HT-29 (cell line): ENCODE measurements at places on chromosomes 7 and 10.

- DNase-seq = peak; percentile 44
Observed at GRCh38 chr10:986137-986825, 2.0 kb upstream of the GTPBP4 start.

- DNase-seq = no peak
Observed at GRCh38 chr7:42381161-42381560, 144.2 kb upstream of the GLI3 start.

DNA sequence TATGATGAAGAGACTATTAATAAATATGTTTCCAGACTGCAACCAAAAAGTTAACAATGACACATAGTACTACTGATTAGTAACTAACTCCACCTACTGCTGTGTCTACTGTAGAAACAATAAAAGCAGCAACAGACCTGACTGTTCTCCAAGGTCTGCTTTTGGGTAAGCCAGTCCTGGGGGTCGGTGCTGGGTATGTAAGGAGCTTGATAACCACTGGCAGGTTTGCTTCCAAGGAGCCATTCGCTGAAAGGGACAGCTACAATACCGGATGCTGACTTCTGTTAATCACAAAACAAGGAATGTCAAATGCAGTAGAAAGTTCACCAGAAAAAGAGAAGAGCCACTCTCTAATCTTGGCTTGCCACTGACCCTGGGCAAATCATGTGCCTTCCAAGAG lies 17.7 kb downstream of the NCOA4 start:
- DNase-seq = no peak

DNA sequence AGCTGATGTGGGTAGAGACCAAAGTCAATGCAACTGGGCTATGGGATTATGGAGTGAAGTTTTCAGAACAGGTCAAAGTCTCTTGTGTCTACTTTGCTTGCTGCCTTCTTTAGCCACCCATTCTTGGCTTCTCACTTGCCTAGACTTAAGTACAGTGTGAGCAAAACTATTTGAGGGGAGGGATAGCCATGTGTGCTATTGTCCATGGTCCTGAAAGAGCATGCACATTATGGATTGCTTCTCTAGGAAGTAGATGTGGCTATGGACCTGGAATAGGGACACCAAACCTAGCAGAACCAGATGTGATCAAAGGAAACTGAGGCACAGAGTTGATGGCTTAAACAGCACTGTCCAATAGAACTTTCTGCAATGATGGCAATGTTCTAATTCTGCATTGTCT lies 81.9 kb upstream of the ZNF800 start:
- DNase-seq = no peak

DNA sequence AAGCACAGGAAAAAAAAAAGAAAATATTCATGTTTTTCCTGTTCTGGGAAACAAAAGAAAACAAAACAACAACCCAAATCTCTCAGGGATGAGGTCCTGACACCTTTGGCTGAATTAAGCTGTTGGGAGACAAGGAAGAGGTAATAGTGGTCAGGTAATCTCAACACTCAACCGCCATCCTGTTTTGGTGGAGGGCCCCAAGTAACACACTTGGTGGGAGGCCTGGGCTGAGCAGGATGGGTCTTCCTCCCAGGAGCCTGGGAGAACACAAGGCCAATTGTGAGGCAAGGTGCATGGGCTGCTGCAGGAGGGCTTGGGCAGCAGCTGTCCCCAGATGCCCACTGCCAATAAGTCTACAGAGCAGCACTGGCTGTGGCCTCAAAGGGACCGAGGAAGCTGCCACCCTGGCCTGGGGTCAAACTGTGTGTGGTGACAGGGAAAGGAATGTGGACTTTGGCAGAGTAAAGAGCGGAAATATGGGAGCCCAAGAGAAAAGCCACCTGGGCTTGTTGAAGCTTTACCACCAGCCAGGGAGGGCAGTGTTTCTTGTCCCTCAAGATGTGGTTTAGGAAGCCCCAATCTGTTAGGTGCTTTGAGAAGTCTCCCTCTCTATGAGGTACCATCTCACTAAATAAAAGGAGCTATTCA lies 93.5 kb upstream of the SLC25A13 start:
- DNase-seq = peak; percentile 70

- no peak for DNase-seq
Observed at GRCh38 chr7:5697754-5698424, 83.6 kb downstream of the RNF216 start.

DNA sequence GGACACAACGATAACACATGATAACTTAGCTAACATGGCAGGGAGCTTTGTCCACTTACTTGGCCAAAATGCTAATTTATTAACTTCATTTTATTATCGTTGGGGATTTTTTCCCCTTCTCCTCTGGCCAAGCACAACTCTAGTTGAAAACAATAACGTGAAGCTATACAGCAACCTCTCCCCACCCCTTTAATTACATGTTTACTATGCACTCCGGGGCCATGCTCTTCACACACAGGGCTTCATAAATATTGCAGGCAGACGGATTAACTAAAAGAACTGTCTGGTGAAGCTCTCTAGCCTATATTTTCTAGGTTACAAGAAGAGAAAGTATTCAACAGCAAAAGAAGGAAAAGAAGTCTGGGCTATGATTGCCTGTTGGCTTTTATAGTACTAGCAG lies 51.7 kb downstream of the XRCC2 start:
- no peak for DNase-seq

DNA sequence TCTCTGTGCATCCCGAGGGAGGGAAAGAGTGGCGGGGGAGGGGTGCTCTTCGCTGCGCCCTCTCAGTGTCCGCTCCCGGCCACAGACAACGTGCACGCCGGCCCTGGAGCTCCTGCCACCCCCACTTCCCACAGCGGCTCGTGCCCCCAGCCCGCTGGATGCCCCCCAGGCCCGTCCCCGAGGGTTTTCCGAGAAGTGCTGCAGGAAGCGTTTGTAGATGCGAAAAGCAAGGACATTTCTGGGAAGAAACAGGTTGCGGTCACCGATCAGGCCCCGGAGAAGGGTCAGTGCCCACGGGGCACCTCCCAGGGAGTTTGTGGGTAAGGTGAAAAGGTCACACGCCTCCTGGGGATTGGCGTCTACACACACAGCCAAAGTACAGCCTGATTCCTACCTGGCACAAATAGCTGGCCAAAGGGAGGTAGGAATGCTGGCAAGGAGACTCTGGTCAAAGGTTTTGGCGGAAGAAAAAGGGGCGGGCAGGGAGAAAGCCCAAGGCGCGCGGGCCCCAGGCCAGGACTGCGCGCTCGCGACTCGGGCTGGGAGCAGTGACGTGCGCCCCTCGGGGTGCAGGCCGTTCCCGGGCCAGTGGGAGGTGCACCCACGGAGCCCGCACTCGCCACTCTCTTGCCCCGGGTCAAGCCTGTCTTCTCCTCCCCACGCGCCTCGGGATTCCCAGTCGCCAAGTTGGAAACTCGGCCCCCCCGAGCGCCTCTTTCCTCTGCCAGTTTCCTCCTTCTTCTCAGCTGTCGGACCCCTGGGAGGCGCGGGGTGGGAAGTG lies 1.5 kb upstream of the NRP1 start:
- peak; percentile 79 for DNase-seq

DNA sequence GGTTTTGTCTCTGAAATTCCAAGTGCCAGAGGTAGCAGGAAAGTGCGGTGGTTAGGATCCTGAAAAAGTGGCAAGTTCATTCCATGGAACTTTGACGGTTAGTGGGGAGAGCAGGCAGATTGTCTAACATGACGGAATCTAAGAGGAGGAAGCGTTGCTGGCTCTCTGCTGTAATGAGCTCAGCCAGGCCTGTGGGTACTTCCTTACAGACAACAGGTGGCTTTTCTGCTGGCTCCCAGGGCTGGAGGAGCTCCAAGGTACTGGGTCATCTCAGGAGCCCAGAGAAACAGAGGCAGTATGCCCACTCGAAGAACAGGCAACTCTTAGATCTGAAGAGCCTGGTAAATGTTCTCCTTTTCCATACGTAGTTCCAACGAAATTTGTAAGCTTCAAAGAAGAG lies 3.1 kb upstream of the AIFM2 start:
- DNase-seq = no peak

DNA sequence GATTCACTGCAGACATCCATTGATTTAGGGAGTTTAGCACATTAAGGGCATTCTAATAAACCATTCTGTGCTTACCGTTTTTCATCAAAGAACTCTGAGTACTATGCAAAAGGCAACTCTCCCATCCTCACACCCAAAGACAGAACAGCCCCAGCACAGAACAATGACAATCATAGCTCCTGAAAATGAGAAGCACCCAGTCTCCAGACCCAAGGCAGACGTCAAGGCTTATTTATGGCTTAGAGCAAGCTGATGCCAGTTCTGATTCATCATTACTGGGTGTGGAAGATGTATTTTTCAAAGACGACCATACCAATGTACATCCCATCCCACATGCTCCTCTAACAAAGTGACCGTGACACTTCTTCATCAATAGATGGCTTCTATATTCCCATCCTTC lies 67.6 kb downstream of the OSBPL3 start:
- DNase-seq = no peak

- DNase-seq = no peak
Observed at GRCh38 chr10:121952226-121952625, 22.8 kb downstream of the NSMCE4A start.
